Stimulated activated naive B cell treated with anti-CD40 and anti-IgM and Interleukin-4, amounts not matched to agents 10 μg/mL and 1 μg/mL and 100 μg/mL, for 72 hours (primary cell): ENCODE measurements at places on chromosomes 3 and 15.

- DNase-seq: no peak
These were observed 498.6 kb downstream of the NAALADL2 start for GRCh38 chr3:175357758-175358157.

- DNase-seq: no peak
These were observed 156.3 kb upstream of the TMC3 start for GRCh38 chr15:81530271-81530691.

- no peak for DNase-seq
These were observed 112.9 kb downstream of the CORO2B start for GRCh38 chr15:68691705-68692104.

DNA sequence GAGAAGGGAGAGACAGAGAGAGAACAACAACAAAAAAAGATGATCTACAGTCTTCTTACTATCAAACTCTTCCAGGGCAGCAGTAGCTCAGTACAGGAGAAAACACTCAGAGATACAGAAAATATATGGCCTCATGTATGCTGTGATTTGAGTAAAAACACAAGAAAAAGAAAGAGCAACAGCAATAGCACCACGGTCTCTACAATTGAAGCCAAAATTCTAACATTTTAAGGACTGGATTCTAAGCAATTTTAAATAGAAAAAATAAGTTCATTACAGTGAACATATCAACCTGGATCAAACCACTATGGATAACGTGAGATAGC, 43.5 kb upstream of the ALCAM start:
- no peak for DNase-seq

- DNase-seq: no peak
These were observed 704.7 kb downstream of the NLGN1 start for GRCh38 chr3:174102274-174102673.

DNA sequence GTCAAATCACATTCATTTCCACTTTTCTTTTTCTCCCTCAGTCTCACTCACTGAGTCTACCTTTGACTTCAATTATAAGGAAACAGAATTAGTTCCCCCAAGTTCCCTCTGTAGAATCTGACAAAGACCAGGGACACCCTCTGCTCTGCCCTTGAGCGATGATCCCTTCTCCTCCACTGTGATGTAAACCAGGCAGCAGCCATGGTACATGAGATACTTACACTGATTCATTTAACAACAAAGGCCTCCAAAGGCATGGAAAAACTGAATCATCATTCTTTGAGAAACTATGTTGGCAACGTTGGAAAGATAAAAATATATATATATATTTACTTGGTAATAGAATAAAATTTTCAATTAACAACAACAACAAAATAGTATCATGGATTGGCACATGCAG, 84.1 kb downstream of the P3H2 start:
- DNase-seq: no peak

DNA sequence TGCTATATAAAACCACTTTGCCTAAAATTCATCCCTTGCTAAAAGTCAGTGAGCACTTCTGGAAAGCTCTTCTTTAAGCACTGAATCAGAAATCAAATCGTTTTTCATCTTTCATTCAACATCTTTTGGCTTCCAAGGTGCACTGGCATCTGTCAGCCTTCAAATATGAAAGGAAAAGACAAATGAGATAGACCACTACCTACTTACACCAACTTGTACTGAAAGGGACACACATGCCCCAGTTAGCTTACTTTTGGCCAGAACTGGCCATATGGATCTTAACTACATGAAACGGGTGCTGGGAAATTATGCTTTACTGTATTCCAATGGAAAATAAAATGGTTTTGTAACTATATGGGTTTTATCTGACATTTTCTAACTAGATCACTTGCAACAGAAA, 332.0 kb upstream of the ARPP21 start:
- DNase-seq: no peak
